ENCODE measurements at places on chromosomes 4 and X. TPM values are rescaled to one million over a fixed set of nuclear protein-coding genes. Genes with fewer than 3 reads are reported as not detected.
A peak's percentile ranks its signal among the peaks of the same experiment; 100 is the strongest.

DNA sequence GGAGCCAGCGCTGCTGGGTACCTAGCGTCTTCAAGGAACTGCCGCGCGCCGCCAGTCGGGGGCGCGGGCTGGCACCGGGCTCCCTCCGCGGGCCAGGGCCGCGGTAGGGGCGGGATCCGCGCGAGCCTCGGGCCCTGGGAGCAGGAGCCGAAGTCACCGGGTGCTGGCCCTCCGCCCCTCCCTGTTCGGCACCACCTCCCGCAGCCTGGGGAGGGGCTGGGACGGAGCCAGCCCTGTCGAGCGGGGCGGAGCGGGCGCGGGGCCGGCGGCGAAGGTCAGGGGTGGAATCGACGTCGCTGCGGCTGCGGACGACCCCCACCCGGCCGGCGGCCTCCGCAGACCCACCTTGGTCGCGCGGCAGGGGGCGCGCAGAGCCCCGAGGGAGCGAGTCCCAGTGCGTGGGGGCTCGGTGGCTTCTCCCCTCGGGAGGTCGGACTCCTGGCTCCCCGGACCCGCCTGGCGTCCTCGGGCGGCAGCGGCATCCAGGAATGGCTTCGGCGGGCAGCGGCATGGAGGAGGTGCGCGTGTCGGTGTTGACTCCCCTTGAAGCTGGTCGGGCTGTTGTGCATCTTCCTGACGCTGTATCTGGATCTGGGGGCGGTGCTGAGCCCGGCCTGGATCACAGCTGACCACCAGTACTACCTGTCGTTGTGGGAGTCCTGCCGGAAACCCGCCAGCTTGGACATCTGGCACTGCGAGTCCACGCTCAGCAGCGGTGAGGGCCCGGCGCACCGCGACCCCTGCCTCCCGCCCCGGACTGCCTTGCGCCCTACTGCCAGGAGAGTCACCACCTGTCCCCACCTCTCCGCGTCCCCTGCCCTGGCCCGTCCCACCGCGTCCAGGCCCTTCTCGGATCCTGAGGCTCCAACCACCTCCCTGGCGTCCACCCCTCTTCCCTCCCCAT is 50.5 kb upstream of the FAM47C start:
- no peak for DNase-seq

GRCh38 chrX:1111601-1112300 is 100.7 kb downstream of the CRLF2 start:
- no peak for DNase-seq

- DNase-seq, result no peak
Observed at GRCh38 chr4:174396599-174397110, 112.9 kb downstream of the CEP44 start.

- DNase-seq, result no peak
Observed at GRCh38 chr4:111506706-111507105, 638.5 kb upstream of the FAM241A start.

GRCh38 chr4:17367201-17367600 is 144.7 kb downstream of the QDPR start:
- no peak for DNase-seq

GRCh38 chr4:109296527-109296926 is 5.9 kb downstream of the COL25A1 start:
- DNase-seq, result no peak

GRCh38 chrX:70454441-70455365 is 10.1 kb downstream of the DLG3 start:
- DNase-seq, result peak; percentile 79

DNA sequence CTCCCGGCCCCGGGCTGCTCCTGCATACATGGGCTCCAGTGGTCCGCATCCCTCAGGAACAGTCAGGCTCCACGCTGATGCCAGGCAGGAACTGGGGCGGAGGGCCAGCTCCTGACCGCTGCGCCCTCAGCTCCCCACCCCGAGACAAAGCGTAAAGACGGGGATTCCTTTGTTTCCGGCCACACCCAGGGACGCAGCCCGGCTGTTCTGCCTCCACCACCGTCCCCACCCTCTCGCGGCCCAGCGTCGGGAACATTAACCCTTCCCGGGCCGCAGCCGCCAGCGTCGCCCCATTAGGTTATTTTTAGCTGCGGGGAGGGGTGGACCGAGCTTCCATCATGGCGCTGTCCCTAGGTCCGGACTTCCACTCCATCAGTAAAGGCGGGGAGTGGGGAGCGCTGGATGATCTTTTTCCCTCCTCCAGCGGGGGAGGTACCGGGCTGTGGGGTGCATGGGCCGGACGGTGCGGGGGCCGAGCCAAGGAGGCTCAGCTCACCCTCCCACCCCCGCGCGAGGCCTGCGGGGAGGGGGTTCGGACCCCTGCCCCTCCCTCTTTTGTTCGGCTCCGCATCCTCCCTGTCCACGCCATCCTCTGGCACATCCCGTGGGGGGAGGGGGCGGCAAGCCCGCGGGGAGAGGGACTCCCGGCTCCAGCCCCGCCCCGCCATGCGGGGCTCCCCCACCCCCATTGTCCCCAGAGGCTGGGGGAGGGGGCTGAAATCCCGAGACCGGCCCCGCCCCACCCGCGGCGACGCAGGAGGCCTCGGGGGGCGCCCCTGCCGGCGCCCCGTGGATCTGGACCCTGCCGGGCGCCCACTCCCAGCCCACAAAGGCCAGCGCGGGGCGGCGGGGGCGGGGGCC is 5.3 kb downstream of the CRMP1 start:
- no peak for DNase-seq

- DNase-seq, result no peak
Observed at GRCh38 chr4:98466868-98467599, 191.4 kb downstream of the TSPAN5 start.

- DNase-seq, result no peak
Observed at GRCh38 chrX:153401133-153401764, at the start of gene PNMA6E. PNMA6E (minus strand) TSS chrX:153401350; CDS start chrX:153398849, 2,501 bp downstream.

DNA sequence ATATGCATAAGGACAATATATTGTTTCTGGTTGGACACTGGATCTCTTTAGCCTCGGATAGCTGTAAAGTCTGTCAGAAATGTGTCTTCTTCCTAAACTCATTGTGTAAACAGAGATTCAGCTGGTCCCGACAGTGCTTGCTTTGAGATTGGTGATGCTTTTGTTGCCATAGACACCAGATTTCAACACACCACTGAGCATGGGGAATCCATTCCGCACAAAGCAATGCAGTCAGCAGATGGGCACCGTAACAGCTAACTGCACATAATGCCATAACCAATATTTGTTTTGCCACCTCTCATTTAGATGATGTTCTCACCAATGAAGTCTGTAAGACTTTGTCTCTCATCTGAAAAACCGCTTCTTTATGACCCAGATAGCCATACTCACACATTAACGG is 33.3 kb upstream of the FAM47C start:
- DNase-seq, result no peak

DNA sequence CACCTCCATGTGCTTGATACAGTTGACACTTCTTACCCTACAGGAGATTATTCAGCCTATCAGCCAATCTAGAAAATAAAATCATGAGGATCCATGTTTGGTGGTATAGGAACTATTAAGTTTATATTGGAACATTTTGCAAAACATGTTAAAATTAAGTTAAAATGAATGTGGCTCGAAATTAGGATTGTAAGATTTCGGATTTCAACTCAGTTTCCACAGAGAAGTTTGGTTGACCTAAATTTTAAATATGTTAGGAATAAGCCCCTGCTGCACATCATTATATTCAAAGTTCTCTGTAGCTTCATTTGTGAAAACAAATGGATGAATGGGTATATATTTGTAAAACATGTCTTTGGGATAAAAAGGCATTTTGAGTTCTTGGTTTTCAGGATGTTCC is at the start of gene RAB40A:
TSS of gene RAB40A (minus strand) at position 101 of the 400 bp plus-strand sequence. CDS start 18,733 bp downstream, outside the sequence.
- DNase-seq, result no peak

DNA sequence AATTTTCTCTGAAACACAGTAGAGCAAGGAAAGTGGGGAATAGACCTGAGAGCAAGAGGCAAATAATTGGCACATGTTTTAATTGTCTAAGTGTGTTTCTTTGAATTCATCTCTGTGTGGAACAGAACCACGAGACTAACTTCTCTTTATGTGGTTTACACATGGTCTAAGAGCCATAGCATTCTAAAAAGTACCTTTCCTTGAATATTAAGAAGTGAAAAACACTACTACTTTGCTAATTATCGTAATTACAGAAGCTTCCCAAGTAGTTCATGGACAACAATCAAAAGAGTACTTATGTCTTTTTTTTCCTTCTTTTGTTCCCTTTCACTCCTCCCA is 2.9 kb upstream of the CYBB start:
- no peak for DNase-seq

DNA sequence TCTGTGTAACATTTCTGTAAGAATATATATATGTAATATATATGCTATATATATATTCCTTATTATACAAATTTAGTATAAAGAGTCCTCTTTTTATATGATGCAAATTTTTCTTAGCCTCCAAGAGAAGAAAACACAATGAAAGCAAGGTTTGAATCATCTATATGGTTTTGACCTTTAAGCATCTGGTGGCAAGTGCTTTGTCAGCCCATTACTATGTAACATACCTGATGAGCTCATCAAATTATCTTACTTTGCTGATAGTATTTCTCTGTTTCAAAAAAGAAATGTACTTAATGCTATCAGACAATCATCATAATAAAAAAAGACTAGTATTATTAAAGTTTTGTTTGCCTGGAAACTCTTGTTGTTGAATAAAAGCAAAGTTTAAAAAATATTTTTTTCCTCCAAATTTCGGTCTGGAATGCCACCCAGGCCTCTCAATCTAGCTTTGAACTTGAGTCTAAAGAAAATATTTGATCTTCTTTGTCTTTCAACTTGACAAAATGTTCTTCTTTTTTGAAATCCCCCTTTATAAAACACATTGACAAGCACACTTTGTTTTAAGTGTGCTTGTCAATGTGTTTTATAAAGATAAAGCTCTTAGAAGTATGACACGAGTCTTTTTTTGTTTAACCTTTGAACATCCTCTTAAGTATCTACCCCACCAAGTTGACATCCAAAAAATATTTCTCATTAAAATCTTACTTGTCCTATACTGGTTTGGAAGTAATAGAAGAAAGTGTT is 26.2 kb downstream of the ZNF330 start:
- DNase-seq, result no peak

GRCh38 chr4:184893801-184894571 is 68.2 kb upstream of the ACSL1 start:
- no peak for DNase-seq

GRCh38 chr4:89108091-89108490 is 3.2 kb upstream of the TIGD2 start:
- no peak for DNase-seq

GRCh38 chr4:140662082-140662869 is 93.5 kb upstream of the UCP1 start:
- DNase-seq, result no peak

GRCh38 chr4:28451346-28451745 is 1590.7 kb downstream of the STIM2 start:
- no peak for DNase-seq

- DNase-seq, result no peak
Observed at GRCh38 chr4:154507156-154507555, 15.6 kb upstream of the DCHS2 start.

DNA sequence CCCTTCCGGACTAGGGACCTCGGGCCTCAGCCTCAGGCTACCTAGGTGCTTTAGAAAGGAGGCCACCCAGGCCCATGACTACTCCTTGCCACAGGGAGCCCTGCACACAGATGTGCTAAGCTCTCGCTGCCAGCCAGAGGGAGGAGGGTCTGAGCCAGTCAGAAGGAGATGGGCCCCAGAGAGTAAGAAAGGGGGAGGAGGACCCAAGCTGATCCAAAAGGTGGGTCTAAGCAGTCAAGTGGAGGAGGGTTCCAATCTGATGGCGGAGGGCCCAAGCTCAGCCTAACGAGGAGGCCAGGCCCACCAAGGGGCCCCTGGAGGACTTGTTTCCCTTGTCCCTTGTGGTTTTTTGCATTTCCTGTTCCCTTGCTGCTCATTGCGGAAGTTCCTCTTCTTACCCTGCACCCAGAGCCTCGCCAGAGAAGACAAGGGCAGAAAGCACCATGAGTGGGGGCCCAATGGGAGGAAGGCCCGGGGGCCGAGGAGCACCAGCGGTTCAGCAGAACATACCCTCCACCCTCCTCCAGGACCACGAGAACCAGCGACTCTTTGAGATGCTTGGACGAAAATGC is at the start of gene WAS:
TSS of gene WAS (plus strand) at position 389 of the 572 bp plus-strand sequence. CDS start at position 444, 55 bp downstream.
- DNase-seq, result no peak

DNA sequence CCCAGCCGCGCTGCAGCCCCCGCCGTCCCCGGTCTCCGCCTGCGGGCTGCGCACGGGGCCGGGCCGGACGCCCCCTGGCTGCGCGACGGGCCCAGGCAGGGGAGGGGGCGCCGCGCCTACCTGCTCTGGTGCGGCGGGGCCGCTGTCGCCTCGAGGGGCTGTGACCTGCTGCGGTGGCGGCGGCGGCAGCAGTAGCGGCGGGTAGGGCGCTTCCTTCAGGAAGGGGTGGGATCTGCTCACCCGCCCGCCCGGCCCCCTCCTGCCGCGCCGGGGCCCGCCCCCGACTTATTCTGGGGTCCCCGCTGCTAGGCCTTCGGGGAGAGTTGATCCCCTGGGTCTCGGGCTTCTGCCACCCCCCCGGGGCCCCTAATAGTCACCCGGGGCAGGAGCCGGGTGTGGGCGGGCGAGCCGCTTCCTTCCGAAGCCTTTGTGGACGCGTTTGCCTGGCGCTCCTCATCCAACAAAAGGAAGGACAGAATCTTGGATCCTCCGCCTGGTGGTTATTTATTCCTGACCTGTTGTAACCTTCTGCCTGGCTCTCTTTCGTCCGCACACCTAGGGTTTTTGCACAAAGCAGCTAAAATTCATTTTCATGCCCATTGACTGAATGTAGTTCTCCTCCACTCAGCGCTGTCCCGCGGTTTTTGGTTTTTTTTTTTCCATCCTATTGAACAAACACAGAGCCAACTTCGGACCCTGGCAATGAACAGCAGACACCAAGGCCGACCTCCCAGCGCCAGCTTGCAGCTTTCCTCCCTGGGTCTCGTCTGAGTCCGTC is at the start of gene TMEM150C:
TSS of gene TMEM150C (minus strand) at position 203 of the 778 bp plus-strand sequence. CDS start 57,331 bp downstream, outside the sequence.
- DNase-seq, result no peak

SYAP1 gene
- total RNA-seq, result 42.6 TPM

ADH1A gene
- total RNA-seq, result 5.4 TPM

FOXR2 gene
- not detected for total RNA-seq

TLR2 gene
- total RNA-seq, result 21.6 TPM

GPR82 gene
- total RNA-seq, result 1.2 TPM

GPR50 gene
- total RNA-seq, result 0.12 TPM

GYG2 gene
- 5.4 TPM for total RNA-seq

S100P gene
- 33.4 TPM for total RNA-seq

SMAD1 gene
- total RNA-seq, result 32.5 TPM

MAGEA8 gene
- total RNA-seq, result not detected
